SW 1271 (cell line): ENCODE measurements at places on chromosomes 5 and 9.

DNA sequence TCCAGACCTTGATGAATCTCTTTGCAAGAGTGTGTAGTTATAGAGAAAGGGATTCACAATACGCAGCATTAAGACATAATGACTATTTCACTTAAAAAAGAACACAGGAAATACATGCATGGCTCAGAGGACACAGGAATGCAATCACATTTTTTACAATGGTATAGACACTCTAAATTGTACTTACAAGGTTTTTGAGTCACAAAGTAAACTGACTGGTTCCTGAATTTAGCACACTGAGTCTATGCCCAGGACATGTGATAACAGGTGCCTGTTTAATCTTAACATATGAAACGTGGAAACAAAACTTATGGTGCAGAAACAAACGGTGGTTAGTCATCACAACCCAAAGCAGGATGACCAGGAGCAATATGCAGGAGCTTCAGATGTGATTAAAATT is 6.7 kb downstream of the EPB41L4A start:
- DNase-seq, result no peak

- DNase-seq, result no peak
Observed at GRCh38 chr5:120517607-120518252, 53.6 kb downstream of the PRR16 start.

DNA sequence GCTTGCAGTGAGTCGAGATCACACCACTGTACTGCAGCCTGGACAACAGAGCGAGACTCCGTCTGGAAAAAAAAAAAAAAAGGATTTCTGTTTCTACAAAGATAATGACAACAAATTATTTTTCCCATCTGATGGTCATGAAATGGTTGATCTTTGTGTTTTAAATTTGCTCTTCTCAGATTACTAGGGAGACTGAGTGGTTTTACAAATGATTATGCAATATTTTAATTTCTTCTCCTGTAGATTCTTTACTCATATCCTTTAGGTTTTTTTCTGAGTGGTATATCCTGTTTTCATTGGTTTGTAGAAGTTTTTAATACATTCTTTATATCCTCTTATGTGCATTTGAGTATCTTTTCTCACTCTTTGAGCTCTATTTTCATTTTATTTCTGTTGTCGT is 20.6 kb upstream of the AUH start:
- no peak for DNase-seq

DNA sequence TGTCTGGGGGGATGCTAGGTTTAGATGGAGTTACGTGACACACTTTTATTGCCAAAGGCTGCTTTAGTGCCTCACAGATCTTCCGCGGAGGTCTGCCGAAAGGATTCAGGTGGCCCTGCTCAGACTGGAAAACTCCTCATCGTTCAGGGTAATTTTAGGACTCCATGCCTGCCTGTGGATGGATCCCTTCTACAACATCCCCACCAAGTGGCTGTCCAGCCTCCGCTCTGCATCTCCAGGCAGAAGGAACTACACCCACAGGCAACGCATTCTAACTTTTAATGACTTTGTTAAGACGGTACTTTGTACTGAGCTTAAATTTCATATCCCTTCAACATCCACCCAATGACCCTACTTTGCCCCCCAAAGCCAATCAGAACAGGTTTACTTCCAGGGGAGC is 29.4 kb downstream of the ATPSCKMT start:
- no peak for DNase-seq

- DNase-seq, result no peak
Observed at GRCh38 chr9:88872192-88872946, 118.9 kb upstream of the S1PR3 start.
